ENCODE measurements at places on chromosomes 3 and 15. TPM values are rescaled to one million over a fixed set of nuclear protein-coding genes. Genes with fewer than 3 reads are reported as not detected.

- DNase-seq = no peak
These were observed 8.6 kb upstream of the SIAH2 start for GRCh38 chr3:150771600-150771999.

The GOLGA6A gene
- under 0.01 TPM for total RNA-seq

GRCh38 chr15:39990706-39991105 is 48.3 kb downstream of the SRP14 start:
- DNase-seq = no peak

DNA sequence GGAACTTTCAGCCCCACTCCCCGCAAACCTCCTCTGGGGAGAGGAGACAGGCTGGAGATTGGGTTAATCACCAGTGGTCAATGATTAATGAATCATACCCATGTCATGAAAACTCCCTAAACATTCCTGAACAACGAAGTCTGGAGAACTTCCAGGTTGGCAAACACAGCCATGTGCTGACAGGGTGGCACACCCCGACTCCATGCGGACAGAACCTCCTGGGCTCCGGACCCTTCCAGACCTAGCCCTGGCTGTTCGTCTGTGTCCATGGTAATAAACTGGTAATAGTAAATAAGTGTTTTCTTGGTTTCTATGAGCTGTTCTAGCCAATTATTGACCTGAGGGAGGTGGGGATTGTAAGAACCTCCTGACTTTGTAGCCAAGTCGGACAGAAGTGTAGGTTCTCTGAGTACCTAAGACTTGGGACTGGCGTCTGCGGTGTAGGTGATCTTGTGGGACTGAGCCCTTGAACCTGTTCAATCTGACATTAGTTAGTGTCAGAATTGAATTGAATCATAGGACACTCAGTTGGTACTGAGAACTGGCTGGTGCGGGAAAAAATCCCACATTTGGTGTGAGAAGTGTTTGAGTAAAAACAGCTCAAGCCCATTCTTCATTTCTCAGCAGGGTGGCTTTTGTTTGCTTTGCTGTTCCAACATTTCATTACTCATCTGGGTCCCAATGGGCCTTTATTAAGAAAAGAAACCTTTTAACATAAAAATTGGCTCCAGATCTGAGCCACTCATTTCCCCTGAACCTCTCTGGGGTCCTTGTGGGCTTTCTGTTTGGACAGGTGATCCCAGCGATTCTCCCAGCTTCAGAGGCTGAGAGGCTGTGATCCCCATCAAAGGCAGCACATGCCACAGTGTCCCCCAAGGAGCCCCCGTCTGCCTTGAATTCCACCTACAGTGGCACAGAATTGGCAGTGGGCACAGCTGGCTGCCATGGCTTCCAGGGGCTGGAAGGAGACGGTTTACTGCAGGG is 151.0 kb downstream of the TJP1 start:
- DNase-seq = no peak

The MKRN2 gene
- total RNA-seq = 35.5 TPM

The SCN11A gene
- total RNA-seq = under 0.01 TPM

The SLC9C1 gene
- 0.41 TPM for total RNA-seq

GRCh38 chr15:99729920-99730319 is 3.3 kb downstream of the LYSMD4 start:
- no peak for DNase-seq

The C3orf85 gene
- not detected for total RNA-seq

DNA sequence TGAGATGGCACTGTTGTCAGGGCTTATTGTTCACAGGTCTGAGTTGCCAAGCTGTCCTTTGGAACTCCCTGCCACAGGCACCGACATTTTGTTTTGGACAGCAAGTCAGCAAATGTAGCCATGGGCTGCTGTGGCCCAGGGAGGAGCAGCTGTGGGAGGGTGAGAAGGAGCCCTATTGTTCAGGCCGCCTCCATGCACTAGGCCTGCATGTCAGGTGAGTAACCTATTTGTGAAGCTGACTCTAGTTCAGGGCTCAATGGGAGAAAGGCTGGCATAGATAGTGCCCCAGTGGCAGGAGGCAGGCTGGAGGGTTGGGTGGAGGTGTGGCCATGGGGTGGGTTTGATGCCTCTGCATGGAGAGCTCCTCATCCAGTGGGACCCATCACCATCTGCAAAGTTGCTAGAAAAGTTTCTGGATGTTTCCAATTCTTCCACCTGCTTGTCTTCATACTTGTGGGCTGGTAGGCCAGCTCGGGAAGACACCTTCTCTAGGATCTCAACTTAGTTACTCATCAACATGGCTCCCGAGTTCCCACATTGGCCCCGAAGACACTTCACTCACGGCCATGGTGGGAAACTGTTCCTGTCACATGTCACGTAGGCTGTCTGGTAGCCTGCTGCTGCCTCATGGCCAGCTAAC is 19.5 kb downstream of the AMOTL2 start:
- no peak for DNase-seq

- DNase-seq = no peak
These were observed 72.7 kb upstream of the SLC4A7 start for GRCh38 chr3:27556887-27557286.

The IRAK2 gene
- 3.3 TPM for total RNA-seq

The TUSC2 gene
- total RNA-seq = 16.7 TPM

- DNase-seq = no peak
These were observed 1.6 kb upstream of the KLF13 start for GRCh38 chr15:31324806-31325594.

DNA sequence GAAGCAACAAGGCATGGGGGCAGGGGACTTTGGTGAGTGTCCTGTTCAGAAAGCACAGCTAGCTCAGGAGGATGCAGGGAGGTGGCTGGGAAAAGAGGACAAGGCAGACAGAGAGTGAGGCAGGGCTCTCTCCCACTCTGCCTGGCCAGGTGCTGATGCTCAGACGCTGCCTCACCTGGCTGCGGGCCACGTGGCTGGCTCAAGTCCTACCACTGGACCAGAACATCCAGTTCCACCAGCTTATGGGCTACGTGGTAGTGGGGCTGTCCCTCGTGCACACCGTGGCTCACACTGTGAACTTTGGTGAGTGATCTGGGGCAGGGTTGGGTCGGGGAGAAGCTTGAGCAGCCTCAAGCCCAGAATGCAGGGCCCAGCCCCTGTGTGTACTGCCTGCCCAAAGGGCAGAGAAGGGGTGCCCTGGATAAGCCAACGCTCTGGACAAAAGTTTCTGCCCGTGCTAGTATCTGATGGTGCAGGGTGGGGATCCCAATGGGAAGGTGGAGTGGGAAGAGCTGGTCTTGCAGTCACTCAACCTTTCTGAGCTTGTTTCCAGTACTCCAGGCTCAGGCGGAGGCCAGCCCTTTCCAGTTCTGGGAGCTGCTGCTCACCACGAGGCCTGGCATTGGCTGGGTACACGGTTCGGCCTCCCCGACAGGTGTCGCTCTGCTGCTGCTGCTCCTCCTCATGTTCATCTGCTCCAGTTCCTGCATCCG is 20.9 kb downstream of the NOX5 start:
- no peak for DNase-seq

GRCh38 chr15:94700211-94700610 is 468.9 kb downstream of the MCTP2 start:
- DNase-seq = no peak

GRCh38 chr3:162721736-162722135 is 1225.1 kb downstream of the OTOL1 start:
- no peak for DNase-seq

DNA sequence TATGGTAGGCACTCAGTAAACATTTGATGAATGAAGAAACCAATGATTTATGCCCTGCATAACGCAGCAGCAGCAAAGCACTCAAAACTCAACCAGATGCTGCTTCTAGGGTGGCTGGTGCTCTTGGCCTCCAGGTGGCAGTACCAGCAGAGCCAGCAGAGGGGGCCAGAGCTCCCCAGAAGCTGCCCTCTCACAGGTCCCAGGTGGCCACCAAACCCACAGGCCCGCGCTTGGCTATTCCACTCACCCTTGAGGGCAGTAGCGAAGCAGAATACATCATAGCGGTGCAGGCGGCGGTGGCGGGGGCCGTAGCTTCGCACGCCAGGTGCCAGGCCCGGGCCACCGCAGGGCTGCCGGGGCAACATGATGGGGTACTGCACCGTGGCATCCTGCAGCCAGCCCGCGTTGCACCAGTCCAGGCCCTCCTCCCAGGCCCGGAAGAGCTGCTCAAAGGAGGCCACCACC is 16.6 kb downstream of the HAPLN3 start:
- DNase-seq = peak; percentile 57

- no peak for DNase-seq
These were observed 19.5 kb downstream of the PHC3 start for GRCh38 chr3:170162052-170162451.

DNA sequence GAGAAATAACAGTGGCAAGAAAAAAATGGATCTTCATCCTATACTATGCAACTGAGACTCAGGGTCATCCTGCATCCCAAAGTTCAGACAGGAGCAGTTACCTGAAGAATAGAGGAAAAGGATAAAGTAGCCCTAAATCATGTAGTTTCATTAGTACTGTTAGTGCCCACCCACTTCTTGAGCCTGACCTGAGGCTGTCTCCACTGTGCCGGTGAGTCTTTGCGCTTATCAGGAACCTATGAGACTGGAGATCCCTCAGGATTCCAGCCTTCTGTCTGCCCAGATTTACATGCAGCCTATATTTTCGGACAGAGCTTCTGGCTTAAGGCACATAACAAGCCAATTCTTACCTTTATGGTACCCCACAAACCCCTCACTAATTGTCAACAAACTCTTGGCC is 791.6 kb downstream of the ROBO1 start:
- DNase-seq = no peak

The GP5 gene
- total RNA-seq = not detected

The SFMBT1 gene
- total RNA-seq = 22.8 TPM

- DNase-seq = no peak
These were observed 61.0 kb downstream of the ATP8B4 start for GRCh38 chr15:50057905-50058639.

GRCh38 chr15:20642054-20642767 is 100.6 kb upstream of the GOLGA6L6 start:
- DNase-seq = no peak

DNA sequence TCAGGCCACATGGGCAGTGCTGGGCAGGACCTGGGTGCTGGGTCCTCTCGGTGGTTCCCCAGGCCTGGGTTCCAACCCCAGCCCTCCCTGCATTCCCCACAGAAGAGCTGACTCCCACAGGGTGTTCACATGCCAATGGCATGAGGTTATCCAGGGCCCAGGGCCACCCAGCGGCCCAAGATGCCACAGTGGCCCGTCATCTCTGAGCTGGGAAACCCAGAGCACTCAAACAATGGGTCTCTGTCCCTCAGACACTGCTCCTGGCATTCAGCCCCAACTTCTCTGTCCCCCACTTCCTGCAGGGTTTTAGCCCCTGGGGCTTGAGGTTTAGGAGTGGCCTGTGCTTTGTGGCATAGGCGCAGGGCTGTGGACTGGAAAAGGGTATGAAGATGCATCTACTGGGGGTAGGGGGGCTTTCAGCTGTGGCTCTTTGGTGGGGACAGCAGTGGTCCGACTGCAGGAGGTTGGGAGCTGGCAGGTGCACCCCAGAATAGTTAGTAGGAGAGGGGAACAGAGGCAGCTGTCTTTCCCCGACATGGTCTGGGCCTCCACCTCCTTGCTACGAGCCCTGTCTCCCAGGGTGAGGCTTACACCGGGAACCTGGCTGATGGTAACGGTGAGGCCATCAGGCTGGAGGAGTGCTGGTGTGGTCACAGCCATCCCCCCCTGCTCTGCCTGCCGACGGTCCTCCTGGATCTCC is 1.7 kb downstream of the CCDC9B start:
- peak; percentile 76 for DNase-seq

The CHRM5 gene
- total RNA-seq = 0.41 TPM

GRCh38 chr3:149274220-149274619 is 52.6 kb upstream of the CP start:
- no peak for DNase-seq

GRCh38 chr3:32584660-32585059 is 14.0 kb upstream of the DYNC1LI1 start:
- DNase-seq = no peak

DNA sequence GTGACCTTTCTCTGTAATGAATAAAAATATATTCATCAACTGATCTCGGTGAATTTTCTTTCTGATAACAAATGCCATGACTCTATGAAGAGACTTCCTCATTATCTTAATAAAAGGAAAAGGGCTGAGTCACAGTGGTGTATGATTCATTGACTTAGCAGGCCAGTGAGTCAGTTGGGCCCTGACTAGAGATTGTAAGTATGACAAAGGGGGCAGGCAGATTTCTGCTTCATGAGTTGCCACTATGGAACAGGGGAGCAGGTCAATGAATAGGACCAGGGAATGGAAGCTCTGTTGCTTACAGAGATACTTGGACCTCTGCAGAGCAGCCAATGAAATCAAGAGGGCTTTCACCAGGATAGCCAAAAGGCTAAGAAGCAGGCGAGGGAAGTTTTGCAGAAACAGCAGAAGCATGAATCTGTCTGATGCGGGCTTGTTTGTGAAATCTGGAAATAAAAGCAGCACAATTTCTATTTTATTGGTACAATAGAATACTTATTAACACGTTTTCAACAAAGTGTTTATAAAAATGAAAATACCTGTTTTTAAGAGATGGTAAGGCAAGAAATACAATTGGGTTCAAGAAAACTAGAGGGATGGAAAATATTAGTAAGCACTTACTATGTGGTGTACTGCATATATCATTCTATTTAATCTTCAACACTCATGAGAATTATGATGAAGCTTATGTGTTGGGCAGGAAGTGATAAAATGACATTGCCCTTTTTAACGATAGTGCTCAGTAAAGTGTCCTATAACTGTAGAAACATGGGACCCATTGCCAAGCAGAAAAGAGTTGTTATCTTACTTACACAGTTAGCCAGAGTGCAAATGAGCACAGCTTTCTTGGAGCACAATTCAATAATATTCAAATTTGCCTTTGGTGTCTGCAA is 169.8 kb upstream of the MYRIP start:
- no peak for DNase-seq

The PRSS50 gene
- total RNA-seq = not detected

DNA sequence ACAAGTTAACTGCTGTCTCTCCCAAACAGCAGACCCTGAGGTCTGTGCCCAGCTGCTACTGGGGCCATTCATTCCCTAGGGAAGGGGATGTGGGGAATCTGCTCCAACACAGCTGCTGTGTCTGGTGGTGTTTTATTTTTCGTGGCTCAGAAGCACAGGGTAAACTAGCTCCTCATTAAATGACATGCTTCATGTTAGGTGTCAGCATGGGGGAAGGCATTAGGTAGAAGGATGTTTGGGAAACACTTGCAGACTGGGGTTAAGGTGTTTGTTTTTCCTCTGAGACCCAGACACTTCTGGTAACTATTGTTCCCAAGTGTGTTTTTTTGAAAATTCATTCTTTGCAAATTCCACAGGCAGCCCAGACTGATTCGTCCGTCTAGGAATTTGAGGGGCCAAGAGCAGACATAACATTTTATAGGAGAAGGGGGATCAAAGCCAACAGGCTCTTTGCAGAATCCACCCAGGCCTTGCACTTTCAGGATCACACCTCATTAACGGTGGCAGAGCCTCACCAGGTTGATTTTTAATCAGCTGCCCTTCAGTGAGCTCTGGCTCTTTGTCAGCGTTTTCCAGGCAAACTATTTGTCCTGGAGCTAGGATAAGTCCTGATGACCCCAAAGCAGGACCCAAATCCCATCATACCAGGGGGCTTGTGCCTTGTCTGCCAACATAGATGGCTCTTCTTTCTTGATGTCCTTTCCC is 65.4 kb upstream of the ITGA11 start:
- DNase-seq = no peak

- no peak for DNase-seq
These were observed 36.1 kb downstream of the PCSK6 start for GRCh38 chr15:101453123-101454120.

GRCh38 chr3:195906865-195907683 is 1.3 kb downstream of the TNK2 start:
- peak; percentile 35 for DNase-seq

The PPM1L gene
- 63.2 TPM for total RNA-seq

GRCh38 chr3:64021922-64022321 is 1.4 kb downstream of the PSMD6 start:
- no peak for DNase-seq

The FRMD5 gene
- total RNA-seq = 25.3 TPM

- no peak for DNase-seq
These were observed 21.9 kb downstream of the ABTB1 start for GRCh38 chr3:127694467-127695215.

The MAN2C1 gene
- 58.7 TPM for total RNA-seq
